ENCODE measurements at places on chromosomes 3 and 15. TPM values are rescaled to one million over a fixed set of nuclear protein-coding genes. Genes with fewer than 3 reads are reported as not detected.

DNA sequence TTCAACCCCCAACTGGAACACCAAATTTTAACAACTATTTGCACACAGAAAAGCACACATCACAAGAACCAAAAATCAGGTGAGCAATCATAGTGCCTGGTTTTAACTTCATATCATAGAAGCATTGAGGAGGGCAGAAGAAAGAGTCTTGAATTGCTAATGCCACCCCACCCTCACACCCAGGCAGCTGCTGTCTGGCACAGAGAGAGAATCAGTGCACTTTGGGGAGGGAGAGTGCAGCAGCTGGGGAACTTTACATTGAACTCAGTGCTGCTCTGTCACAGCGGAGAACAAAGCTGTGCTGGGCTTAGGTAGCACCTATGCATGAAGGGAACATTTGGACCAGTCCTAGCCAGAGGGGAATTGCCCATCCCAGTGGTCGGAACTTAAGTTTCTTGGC, 76.0 kb upstream of the KBTBD8 start:
- no peak for DNase-seq

CILP gene
- not detected for total RNA-seq

- DNase-seq, result peak; percentile 64
Measured at GRCh38 chr3:54691289-54691771, 236.5 kb downstream of the LRTM1 start.

- DNase-seq, result no peak
Measured at GRCh38 chr3:161443921-161444693, 52.5 kb upstream of the OTOL1 start.
